ENCODE measurements at places on chromosomes 13 and 19.

- no peak for DNase-seq
Measured at GRCh38 chr13:99938635-99939034, 32.9 kb downstream of the ZIC5 start.

GRCh38 chr19:10533646-10534386, 9.9 kb upstream of the ATG4D start:
- DNase-seq, result peak; percentile 12

DNA sequence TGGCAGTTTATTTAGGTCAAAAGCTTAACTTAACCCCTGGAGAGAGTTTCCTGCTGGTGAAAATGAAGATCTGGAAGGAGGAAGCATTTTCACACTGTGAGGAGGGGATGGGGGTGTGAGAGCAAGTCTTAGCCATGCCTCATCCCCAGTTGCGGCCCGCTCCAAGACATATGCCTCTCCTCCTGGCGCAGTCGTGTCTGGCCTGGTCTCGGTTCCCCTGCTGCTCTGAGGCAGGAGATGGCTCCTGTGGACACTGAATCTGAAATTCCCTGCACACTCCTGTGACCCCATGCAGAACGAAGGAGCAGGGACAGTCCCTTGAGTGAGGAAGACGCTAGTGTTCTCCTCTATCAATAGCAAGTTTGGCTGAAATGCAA, 360 bp upstream of the ZNF69 start:
- no peak for DNase-seq

DNA sequence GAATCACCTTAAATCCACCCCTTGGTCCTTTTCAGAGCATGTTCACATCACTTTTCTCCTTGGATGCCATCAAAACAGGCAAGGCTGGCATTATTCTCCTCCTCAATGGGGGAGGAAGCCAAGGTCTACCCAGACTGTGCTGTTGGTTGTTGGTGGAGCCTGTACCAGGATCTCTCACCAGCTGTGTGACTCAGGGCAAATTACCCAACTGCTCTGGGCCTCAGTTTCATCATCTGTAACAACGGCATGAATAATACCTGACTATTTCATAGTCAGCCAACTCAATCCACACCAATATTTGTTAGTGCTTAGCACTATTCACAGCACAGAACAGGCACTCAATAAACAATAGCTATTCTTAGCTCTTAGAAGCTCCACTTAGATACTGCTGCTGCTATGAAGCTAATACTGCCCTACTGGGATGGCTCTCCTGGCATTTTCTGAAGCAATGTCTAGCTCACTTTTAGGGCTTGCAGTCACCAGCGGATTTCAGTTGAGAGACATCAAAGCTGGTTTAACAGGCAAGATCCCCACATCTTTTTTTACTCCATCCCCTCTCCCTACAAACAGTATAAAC, 116.9 kb downstream of the CCNA1 start:
- no peak for DNase-seq

DNA sequence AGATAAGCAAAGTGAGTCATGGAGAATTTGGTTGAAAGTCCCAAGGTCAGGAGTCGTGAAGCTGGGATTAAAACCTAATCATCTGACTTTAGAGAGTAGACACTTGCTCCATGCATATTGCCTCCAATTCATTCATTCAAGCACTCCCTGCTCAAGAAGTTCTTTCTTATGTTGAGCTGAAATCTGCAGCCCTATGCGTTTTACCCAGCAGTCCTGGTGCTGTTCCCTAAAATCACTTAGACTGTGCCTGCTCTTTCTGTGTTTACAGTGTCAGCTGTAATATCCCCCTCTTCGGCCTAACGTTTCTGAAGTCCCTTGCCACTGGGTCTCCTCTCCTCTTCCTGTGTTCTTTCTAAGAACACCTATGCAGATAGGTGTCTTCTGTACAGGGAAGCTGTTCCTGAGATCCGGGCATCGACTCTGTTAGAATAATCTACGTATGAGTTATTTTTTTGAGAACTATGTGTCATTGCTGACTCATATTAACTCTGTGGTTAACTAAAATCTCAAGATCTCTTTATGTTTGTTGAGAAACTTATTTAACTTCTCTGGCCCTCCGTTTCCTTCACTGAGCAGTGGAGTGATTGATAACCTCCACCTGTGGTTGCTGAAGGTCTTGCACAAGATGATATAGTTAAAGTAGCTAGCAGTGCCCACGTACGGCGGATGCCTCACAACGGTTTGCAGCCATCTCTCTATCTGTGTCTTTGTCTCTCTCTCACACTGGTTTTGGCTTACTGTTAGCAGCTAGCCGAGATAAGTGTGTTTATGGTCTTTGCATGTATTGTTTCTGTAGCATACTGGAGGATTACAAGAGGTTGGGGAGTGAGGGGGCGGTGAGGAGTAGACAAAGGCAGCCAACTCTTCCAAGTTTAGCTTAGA, 4.7 kb downstream of the ALOX5AP start:
- peak; percentile 71 for DNase-seq

DNA sequence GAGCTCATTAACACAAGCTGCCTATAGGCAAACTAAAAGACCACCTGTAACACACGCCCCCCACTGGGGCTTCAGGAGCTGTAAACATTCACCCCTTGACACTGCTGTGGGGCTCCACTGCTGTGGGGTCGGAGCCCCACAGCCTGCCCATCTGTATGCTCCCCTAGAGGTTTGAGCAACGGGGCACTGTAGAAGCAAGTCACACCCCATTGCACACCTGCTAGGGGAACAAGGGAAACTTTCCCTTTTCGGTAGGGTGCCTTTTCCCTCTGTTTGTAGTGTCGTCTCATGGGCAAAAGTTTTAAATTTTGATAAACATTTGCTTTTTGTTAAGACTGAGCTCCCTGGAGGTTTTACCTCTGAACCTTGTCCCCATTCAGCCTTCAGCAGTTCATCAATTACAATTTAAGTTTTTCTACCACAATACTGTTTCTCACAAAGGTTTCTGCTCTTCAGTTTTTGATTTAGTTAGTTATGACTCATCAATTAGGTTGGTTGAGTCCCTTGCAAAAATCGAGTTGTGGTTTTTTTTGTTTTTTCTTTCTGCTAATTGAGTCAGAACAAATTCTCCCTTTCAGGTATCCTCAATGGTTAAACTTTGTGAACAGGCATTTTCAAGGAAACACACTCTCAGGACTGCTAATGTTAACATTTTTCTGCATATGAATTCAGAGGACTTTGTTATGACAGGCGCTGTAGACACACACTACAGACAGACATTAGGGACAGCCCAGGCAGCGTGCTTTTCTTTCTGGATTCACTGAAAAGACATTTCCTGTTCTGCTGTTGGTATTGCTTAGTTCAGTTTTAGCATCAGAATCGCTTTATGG, 35.1 kb downstream of the ZNF433 start:
- DNase-seq, result no peak

- DNase-seq, result no peak
Measured at GRCh38 chr13:22064854-22065620, 394.2 kb downstream of the FGF9 start.

DNA sequence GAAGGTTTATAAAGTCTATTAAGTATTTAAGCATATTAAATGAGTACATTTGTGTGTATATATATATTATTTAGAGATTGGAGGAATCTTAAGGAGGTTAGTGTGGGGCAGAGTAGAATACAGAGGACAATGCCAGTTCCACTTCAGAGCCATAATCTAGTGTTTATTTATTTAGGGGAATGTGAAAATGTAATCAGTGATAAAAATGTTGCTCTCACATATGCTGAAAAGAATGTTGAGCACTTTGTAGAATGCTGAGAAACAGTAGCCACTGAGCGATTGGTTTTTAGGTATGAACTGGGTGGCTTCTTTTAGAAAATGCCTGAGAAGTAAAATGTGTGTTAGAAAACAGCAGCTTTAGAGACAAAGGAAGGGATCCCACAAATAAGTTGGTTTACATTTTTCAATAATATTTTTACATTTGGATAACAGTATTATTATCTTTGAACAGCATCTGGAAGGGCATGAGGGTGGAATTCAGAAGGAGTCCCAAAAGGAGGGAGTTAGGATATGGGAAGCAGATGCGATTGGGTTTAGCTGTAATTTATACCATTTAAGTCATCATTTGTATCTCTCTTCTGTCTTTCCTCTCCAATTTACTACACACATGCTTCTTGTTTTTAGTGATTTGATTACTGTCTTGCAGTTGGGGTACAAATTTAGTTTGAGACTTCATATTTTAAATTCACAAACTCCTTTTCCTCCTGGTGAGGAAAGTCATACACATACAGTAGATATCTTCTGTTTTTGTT, 68.6 kb downstream of the NDFIP2 start:
- no peak for DNase-seq

GRCh38 chr19:4229179-4229931, at the start of gene EBI3:
Gene EBI3, plus strand, starts transcription at chr19:4229523. Its CDS starts 28 bp downstream, at chr19:4229551.
- peak; percentile 26 for DNase-seq

DNA sequence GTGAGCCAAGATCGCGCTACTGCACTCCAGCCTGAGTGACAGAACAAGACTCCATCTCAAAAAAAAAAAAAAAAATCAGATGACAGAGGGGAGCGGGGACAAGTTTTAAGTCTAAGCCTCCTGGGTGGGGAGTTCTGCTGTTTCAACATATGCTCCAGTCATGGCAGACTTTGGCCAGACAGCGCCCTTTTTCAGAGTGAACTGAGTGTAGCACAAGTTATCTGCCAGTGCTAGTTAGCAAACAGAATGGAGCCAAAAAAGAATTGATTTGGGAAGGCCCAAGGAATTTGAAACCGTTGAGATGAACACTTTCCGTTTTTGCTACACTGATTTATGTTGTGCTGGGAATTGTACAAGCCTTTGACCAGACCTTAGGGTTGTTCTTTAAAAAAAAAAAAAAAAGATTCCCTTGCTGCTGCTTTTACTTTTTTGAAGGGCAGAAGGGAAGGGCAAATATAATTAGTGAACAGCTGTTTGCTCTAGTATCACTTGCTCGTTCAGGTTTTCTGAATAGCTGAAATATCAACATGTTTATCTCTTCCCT, 5.7 kb downstream of the ACTN4 start:
- no peak for DNase-seq

GRCh38 chr13:26222520-26223046, 469 bp upstream of the RNF6 start:
- no peak for DNase-seq

GRCh38 chr13:77918391-77919245, at the start of gene EDNRB:
Gene EDNRB, minus strand, starts transcription at chr13:77918831. Its CDS starts 258 bp downstream, at chr13:77918573.
- no peak for DNase-seq

- DNase-seq, result no peak
Measured at GRCh38 chr13:93243375-93244063, 16.9 kb downstream of the GPC6 start.

DNA sequence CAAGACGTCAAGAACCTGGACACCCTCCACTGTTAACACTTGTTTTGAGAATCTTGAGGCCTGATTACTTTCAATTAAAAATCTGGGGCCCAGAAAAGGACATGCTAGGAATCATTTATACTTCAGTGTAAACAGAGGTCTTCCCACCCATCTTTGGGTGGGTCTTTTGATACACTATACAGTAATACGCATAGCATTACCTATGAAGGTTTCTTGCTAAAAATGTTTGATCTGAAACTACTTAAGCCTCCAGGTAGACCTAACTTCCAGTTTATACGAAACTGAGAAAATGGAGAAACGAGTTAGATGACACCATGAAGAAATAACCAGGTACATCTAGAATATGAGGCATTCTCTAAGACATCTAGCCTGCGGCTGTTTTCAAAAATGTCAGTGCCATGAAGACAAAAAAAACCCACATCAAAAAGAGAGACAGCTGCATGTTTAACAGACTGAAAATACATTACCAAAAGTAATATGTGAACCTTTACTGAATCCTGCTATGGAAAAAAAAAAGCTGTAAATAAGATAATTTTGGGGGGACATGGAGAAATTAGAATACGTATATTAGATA, 36.6 kb downstream of the TGDS start:
- DNase-seq, result no peak

DNA sequence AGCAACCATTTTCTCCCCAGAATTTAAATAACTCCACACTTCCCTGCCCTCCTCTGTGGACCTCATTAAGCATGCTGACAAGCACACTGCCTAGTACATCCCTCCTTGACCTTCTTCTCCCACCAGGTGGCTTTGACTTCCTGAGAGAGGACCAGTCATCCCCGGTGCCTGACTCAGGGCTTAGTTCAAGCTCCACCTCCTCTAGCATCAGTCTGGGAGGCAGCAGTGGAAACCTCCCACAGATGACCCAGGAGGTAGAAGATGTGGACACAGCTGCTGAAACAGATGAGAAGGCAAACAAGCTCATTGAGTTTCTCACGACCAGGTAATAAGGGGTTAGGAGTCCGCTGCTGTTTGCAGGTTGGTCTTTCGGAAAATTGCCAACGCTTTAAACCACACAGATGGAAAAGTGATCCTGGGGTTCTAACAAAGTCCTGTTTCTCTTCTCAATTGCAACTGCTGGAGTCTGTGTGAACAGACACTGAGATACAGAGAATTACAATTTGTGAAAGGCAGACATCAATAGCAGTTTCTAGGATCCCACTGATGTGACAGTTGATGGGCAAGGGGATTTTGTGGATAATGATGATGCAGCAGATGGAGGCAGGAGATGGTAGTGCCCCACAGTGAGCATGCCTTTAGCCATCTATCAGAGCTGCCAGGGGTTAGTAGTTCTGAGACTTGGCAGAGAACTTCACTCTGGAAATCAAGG, 86.7 kb downstream of the ZAR1L start:
- no peak for DNase-seq

- DNase-seq, result no peak
Measured at GRCh38 chr19:18254546-18255503, 19.4 kb downstream of the IQCN start.

DNA sequence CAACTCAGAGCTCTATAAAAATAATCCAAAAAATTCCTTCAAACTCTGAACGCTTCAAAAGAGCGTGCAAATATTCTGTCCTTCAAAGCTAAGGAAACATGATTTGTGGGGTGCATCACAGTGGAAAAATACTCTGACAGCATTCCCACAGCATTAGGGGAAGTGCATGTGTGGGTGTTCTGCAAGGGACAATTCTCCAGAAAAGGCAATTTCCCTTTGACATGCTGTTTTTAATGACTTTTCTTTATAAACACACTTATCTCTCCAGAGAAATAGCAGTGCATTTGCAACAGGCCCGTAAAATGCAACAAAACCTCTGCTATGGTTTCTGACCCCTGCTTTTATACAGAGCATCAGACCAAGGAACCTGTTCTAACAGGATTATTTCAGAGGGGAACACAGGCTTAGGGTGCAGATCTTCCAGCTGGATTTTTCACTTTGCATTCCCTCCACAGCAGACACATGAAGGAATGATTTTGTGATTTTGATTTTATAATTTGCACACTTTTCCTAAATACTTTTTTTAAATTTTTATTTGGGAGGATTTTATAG, 42.6 kb downstream of the KL start:
- DNase-seq, result no peak

- no peak for DNase-seq
Measured at GRCh38 chr19:35295792-35296462, 4.0 kb downstream of the MAG start.

DNA sequence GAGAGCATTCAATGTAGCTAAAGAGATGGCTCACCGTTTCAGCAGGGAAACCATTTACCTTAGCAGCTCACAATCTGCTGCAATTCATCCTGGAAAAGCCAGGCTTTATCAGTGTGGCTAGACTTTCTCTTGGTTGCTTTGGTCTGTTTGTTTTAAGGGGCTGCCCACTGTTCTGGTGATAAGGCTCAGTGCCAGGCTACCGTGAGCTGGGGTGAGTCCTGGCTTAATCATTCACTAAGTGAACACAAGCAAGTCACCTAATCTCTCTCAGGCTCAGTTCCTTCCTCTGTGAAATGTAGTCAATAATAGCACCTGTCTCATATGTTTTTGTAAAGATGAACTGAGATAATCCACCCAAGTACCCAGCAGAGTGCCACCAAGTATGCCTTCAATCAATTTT, 229.0 kb downstream of the TEX29 start:
- no peak for DNase-seq

All from skeletal muscle cell (primary cell).